Sigmoid colon (tissue), 7 donors: ENCODE measurements at places on chromosomes 3 and 15. TPM values are rescaled to one million over a fixed set of nuclear protein-coding genes. Genes with fewer than 3 reads are reported as not detected.

GRCh38 chr3:174098746-174099145 lies 701.2 kb downstream of the NLGN1 start:
- DNase-seq, result no peak

- DNase-seq, result peak; percentile 71
Measured at GRCh38 chr15:63195569-63196015, 6.2 kb downstream of the RAB8B start.

- DNase-seq, result no peak
Measured at GRCh38 chr3:193250492-193250891, 9.5 kb downstream of the PLAAT1 start.

GRCh38 chr3:184485241-184485640 lies 76.3 kb upstream of the EPHB3 start:
- DNase-seq, result no peak

DNA sequence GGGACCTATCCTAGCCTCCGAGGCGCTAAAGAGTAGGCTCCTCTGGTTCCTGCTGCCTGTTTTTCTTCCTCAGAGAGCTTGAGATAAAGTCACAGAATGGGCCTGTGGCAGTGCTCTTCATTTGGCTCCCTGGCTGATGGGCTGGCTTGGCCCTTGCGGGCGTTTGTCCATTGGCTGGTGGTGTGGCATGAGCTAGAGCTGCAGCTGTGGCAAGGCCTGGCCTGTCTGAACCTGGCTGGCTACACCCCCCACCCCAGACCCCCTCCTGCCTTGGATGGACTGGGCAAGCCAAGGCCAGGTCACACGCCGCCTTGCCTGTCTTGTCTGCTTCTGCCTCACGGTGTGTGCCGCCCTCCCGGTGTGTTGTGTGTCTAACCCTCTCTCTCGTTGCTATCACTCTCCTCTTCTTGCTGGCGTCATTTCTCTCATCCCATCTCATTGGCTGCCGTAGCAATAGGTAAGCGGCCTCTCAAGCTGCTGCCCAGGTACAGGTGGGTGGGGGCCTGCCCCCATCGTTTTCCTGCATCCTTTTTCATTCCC lies 3.2 kb downstream of the AP2M1 start:
- DNase-seq, result no peak

CAND2 gene
- 14.8 TPM for total RNA-seq

DNA sequence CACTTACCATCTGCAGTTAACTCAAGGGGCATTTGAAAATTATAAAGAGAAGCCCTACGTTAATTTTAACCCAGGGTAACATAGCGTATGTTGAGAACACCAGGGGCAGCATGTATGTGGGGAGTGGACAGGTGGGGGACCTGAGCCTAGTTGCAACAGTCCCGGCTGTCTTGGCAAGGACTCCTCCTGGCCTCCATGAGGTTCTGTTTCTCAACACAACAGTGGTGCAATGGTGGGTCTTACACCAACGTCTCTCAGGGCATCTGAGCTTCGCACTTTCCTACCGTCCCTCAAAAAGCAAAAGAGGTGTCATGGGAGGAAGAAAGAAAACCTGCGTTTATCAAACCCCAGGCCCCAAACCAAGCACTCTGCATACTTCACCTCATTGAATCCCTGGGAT lies 50.6 kb downstream of the MGLL start:
- DNase-seq, result no peak

GRCh38 chr3:197269024-197269423 lies 29.4 kb downstream of the DLG1 start:
- no peak for DNase-seq

CYP8B1 gene
- not detected for total RNA-seq

KCNH8 gene
- 0.66 TPM for total RNA-seq

DNA sequence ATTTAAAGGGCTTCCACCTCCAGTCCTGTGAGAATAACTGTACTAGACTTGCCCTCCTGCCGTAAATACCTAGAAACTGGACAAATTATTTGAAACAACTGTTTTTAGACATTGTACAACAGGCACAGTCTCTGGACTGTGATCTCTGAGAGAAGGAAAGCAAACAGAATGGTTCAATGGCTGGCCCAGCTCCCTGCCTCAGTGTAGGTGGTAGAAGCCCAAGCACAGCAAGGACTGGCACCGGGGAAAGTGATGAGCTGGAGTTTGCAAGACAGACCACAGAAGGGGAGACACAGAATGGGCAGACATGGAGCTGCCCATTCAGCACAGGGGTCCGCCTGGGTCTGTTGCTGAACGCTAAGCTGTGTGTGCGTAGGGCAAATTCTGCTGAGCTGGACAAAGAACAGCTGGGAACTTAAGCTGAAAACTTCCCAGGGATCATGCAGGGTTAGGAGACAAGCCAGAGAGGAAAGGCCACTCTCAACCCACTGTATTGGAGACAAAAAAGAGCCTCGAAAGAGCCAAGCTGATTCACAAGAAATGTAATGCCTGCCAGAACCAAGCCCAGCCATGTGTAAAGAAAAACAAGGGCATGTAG lies 52.6 kb upstream of the SEC61A1 start:
- no peak for DNase-seq

ZNF620 gene
- total RNA-seq, result 7.3 TPM

SENP8 gene
- total RNA-seq, result 2.1 TPM

- no peak for DNase-seq
Measured at GRCh38 chr15:57624730-57625129, 33.0 kb downstream of the MYZAP start.

GRCh38 chr15:73601451-73602445 lies 31.4 kb downstream of the NPTN start:
- DNase-seq, result peak; percentile 89

DNA sequence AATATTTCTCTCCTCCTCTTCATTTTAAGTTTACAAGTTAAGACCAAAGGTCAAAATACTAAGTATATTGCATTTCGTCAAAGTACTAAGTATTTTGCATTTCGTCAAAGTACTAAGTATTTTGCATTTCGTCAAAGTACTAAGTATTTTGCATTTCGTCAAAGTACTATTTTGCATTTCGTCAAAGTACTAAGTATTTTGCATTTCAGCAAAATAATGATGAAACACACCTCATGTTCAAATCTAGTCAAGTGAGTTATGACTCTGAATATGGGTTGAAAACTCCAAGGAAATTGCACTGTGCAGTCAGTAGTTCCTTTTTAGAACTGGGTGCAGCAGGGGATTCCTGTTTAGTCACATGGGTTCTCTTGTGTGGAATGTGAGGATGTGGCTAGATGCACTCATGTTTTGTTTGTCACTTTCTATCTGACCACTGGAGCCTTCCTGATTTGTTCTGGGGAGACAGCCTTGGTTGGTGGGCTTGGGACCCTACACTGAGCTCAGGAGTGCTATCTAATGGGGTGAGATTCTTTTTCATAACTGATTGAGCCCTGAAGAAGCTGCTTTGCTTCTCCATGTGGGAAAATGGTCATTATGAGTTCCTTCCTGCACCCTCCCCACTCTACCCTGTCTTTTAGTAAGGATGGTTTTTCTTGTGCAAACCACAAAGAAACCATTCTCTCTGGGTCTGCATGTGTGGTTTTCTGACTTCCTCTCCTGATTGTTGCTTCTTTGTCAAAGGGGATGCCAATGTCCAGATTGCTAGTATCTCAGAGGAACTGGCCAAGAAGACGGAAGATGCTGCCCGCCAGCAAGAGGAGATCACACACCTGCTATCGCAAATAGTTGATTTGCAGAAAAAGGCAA lies 73.4 kb downstream of the CCK start:
- no peak for DNase-seq

DNA sequence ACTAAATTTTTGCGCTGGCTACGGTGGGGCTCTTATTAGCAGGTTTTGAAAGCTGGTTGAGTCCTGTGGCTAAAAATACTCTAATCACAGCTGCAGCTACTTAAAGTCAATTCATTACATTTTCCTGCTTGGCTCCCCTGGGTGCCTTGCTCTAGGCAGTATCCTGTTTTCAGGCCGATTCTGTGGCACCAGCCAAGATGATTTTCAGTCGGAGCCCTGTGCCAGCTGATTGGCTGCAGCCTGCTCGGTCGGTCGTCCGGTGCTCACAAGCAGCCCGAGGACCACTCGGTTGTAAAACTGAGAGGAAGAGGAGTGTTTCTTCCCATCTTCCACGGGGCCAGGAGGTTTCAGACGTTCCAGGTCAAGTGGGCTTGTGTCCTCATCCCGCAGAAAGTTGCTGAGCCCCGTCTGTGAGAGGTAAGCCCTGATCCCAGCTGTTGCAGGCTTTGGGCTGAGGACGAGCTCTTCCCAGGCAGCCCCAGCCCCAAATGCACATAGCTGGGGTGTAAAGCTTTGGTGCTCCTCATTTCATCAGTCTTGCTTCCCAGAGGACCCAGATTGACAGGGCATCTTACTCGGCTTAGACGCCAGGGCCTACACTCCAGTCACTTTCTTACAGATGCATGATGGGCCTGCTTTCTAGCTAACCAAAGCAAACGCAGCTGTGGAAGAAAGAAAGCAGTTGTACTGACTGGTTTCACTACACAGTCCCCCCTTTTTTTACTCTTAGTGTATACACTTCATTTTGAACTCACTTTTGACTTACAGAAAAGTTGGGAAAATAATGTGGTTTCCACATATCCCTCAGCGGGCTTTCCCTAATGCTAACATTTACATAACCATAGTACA lies 15.9 kb downstream of the LYSMD4 start:
- no peak for DNase-seq

DNA sequence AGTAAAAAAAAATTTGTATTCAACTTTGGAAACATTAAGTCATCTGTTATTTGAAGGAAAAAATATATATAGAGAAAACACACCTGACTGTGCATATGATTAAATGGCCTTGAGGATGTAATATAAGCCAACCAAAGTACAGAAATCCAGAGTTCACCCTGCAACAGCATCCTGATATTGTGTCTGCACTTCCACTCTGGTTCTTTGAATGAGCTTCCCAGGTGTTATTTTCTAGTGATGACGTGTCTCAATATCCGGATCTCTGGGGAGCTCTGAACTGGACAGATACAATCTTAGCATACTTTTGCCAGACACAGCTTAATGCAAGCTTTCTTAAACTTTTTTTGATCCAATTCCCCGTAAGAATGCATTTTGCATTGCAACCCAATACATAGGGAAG lies 19.5 kb upstream of the PIK3CB start:
- no peak for DNase-seq

DNA sequence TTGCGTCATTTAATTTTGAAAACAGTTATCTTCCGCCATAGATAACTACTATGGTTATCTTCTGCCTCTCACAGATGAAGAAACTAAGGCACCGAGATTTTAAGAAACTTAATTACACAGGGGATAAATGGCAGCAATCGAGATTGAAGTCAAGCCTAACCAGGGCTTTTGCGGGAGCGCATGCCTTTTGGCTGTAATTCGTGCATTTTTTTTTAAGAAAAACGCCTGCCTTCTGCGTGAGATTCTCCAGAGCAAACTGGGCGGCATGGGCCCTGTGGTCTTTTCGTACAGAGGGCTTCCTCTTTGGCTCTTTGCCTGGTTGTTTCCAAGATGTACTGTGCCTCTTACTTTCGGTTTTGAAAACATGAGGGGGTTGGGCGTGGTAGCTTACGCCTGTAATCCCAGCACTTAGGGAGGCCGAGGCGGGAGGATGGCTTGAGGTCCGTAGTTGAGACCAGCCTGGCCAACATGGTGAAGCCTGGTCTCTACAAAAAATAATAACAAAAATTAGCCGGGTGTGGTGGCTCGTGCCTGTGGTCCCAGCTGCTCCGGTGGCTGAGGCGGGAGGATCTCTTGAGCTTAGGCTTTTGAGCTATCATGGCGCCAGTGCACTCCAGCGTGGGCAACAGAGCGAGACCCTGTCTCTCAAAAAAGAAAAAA lies 1.2 kb downstream of the B2M start:
- DNase-seq, result peak; percentile 88

DNA sequence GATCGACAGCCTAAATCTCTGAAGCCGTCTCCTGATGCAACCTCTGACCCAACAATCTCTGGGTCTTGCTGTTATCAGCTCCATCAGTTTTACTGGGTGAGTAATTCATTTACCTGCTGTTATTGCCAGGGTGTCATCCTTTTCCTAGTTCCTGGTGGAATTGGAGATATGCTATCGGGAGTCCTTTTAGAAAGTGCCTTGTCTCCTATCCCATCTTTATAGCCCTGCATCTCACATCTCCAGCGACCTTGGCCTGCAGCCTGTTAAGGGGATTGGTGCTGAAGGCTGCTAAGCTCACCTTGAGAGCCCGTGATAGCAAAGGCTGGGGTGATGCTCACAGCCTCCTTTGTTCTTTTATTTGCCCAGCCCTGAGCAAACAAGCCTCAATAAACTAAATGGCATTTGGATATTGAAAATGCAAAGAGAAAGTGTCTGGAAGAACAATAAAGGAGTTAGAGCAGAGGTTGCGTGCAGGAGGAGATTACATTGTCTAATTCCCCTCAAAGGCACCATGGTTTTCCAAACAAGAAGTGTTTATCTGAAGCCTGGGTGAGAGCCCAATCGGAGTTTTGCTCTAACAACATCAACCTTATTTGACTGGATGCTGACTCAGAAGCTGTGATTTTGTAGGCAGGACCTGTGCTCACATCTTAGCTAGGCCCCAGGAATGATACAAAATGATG lies 101.8 kb downstream of the RPLP1 start:
- no peak for DNase-seq

GRCh38 chr3:46284981-46285683 lies 42.9 kb downstream of the CCR3 start:
- no peak for DNase-seq

- DNase-seq, result peak; percentile 62
Measured at GRCh38 chr3:129936757-129937156, 37.8 kb upstream of the TRH start.

GOLGA8S gene
- total RNA-seq, result not detected

PDCD6IP gene
- 113 TPM for total RNA-seq

IL17RB gene
- 1.2 TPM for total RNA-seq

DNA sequence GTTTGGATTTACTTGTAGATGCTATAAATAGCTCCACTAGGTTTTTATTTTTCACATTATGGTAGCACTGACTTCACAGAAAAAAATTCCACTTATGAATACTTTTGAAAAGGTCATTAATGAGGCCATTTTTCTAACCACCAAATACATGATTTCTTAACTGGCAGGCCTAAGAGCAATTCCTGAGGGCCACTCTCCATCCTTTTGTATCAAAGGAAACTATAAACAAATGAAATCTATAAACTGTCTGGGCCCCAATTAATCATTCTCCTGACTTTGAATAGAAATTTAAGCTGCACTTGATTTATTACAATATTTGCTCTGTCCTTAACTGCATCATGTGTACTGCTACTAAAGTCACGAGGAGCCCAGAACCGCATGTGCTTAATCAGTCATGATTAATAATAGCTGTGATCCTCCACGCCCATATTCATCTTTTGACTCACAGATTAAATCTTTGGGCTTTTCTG lies 25.1 kb upstream of the MTMR10 start:
- DNase-seq, result no peak

GRCh38 chr15:59862191-59863155 lies 141.6 kb upstream of the FOXB1 start:
- no peak for DNase-seq

DNA sequence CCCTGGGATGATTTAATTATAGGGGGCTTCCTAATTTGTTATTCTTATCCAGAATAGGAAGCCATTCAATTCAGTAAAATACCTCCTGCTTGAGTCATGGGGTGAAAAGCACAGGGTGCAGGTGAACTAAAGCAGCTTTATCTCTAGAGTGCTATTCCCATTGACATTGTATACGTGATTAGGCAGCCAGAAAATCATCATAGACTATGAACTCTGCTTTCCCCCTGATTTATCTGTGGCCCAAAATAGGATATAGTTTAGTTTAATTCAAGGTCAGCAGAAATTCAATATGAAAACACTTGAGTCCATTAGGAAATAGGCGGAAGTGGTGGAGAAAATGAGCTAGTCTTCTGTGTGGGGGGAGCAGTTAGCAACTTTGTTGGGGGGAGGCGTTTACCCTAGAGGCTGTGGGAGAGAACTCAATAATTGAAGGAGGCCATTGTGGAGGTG lies 18.2 kb upstream of the PRKCI start:
- no peak for DNase-seq
